ENCODE measurements at places on chromosomes 4 and X.

- no peak for DNase-seq
Observed at GRCh38 chrX:71492231-71493065, 40.5 kb upstream of the OGT start.

- no peak for DNase-seq
Observed at GRCh38 chr4:24237709-24238108, 346.6 kb downstream of the DHX15 start.

DNA sequence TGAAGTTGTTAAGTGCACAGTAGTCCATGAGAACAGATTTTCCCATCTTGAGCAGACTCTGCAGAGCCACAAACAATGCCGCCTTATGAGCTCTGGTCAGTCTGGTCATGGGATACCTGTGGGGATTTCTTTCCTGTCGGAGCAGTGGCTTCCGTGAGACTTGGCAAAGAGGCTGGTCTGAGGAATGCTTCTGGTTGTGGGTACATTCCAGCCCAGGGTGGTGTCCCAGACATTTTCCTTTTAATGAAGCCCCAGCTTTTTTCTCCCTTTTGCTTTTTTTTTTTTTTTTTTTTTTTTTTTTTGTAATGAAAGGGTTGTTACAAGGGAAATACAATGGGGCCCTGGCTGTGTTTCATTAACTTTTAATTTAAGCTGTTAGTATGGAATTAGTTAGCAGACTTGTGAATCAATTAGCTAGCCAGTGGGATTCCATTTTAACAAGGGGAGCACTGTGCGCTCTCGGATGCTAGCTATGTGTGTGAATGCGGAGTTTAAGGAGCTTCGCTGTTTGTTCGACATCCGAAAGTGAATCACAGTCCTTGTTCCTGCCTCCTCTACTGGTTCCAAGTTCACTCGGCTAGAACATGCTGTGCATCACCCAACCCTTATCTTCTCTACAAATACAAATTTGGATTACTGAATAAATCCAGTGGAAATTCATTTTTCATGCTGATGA, 225.1 kb downstream of the CBR4 start:
- peak; percentile 71 for DNase-seq

DNA sequence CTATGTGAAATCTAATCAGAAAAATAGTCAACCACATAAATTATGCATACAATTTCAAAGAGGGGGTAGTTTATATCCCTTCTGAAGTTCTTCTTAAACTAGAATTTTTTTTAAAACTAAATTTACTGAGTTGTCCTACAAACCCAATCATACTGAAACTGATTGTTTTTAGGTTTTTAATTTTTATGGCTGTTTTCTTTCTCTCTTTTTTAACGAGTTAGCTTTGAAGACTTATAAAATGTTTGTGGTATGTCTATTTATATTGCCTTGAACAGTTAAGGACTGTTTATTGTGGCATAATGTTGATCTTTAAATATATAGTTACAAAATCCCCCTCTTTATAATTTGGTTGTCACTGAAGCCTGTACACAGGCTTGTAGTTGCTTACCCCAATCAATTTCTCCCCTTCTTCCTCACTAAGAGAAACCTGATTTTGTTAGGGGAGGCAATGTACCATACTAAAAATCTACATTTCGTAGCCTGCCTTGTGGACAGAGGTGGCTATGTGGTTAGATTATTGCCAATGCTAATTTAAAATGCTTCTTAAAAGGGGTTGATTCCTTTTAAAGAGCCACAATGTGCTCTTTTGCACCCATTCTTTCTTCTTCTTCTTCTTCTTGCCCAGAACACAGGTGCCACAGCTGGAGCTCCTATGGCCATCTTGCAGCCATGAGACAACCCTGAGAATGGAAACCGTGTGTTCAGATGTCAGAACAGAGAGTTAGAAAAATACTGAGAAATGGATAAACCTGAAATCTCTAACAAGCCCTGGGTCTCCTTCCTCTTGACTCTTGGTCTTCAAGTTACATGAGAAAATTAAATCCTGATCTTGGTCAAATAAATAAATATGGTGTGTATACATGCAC, 102.7 kb upstream of the ZNF827 start:
- DNase-seq, result no peak

GRCh38 chrX:151030845-151031244, 47.7 kb downstream of the HMGB3 start:
- DNase-seq, result no peak

DNA sequence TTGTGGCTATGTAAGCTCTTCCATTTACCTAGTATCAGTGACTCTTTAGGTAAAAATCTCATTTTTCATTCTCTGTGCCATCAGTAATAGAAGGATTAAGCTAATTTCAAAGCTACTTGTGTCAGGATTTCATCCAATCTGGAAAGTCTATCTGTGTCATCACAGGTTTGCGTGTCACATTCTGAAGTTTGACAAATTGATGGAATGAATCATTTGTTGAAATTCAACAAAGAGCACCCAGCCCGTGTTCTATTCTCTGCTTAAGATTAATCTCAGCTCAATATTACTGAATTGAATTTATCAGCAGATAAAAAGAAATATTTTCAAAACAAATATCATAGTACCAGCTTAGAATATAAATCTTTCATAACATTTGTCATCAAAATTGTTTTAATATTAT, 35.8 kb downstream of the LANCL3 start:
- no peak for DNase-seq

- DNase-seq, result peak; percentile 27
Observed at GRCh38 chr4:89549907-89550306, 242.3 kb upstream of the GPRIN3 start.

DNA sequence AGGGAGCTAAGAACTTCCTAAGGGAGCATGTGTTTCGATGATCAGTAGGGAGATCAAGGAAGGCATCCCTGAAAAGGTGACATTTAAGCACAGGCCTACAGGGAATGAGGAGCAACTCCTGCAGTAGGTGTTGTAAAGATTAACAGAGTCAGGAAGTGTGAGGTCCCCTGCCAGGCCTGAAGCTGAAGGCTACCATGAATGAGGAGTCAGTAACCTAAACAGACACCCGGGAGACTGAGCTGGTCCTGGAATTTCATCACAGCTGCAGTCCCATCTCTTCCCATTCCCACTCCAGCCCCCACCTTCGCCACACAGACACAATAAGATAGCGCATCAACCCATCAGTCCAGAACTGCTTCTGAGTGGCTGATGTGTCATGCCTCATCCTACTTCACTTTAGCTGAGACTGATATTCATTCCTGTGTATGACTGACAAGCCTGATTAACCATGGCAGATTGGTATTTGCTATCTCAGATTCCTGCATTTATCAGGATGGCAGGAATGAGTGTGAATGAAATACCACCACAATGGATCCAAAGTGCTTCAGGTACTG, 27.0 kb upstream of the EFNB1 start:
- no peak for DNase-seq

- peak; percentile 27 for DNase-seq
Observed at GRCh38 chr4:17664755-17665154, 50.3 kb downstream of the MED28 start.

DNA sequence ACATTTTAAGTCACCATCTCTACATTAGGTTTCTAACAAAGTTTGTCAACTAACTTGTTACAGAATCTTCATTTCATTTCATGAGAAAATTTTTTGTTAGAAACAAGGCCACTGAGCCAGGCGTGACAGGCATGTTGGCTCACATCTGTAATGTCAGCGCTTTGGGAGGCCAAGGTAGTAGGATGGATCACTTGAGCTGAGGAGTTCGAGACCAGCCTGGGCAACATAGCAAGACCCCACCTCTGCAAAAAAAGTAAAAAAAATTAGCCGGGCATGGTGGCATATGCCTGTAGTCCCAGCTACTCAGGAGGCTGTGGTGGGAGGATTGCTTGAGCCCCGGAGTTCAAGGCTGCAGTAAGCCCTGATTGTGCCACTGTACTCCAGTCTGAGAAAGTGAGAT, 32.3 kb downstream of the FAT1 start:
- no peak for DNase-seq

DNA sequence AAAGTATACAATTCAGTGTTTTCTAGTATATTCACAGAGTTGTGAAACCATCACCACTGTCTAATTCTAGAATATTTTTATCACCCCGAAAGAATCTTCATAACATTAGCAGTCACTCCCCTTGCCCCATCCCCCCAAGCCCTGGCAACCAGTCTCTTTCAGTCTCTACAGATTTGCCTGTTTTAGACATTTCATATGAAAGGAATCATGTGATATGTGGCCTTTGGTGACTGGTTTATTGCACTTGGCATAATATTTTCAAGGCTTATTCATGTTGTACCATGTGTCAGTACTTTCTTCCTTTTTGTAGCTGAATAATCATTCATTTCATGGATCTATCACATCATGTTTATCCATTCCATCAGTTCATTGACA, 371.7 kb downstream of the AFF2 start:
- no peak for DNase-seq

DNA sequence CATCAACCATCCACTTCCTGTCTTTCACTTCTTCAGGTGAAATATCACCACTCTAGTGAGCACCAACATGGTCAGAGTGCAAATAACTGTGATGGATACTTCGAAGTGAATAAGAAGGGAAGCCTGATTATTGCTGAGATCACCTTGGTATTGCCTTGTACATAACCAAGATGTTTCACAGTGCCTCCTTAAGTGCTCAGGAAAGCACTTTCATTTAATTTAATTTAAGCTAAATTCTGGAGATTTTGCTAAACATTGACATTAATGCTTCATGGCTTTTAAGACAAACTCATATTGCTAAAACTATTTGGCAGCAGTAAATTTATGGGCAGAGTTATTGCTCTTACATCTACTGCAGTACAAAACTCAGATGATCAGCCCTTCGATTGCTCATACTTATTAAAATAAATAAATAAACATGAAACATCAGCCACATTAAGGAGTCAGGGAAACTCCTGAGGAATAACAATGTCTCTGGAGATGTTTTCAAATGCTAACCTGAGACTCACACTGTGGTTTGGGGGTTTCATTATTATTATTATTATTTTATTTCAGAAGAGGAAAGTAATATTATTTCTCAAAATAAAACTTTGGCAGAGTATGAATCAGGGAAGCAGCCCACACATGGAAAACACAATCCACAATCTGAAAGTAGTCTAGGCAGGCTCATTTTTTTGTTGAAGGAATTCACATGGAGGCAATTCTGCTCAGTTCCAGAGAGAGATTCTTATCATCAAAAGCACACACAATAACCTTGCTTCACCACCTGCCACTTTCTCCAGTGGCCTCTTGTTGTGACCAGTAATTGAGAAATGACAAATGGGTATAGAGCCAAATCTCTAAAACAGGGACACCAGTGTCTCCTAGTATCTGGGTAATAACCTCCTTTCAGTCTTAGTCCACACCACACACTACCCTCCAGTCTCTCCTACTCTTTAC, 344.2 kb downstream of the MAPK10 start:
- DNase-seq, result no peak

DNA sequence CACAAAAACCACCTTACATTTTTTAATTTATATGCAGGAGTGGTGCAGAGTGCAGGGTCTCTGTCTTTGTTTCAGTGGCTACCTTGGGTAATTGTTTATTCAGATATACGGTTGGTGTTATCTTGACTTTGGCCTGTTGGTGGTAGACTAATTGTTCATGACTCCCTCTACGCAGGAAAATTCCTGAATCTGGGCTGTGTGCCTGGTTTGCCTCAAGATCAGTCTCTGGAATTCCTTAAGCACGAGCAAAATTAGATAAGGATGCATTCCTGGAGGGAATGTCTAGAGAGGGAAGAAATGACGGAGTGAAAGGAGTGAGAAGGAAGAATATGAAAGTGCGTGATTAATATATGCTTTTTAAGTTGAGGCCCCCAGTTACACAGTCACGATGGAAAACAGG, 576.9 kb upstream of the PCDH10 start:
- peak; percentile 65 for DNase-seq

DNA sequence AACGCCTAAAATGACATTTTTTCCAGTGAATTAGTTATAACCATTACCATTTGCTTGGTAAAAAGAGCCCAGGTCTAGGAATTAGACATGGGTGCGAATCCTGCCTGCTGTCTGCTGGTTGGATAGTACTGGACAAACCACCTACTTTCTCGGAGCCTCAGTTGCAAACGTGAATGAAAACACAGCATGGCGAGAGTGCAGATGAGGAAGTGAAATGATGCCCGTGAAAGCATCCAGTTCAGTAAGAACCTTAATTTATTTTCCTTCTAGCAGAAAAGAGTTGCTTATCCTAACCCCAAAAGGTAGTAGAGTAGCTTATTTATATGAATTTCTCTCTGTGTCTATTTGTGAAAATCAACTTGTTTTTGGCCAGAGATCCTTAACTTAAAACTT, 171.4 kb upstream of the GALNT7 start:
- no peak for DNase-seq

- no peak for DNase-seq
Observed at GRCh38 chr4:763922-764321, 58.3 kb downstream of the PCGF3 start.

DNA sequence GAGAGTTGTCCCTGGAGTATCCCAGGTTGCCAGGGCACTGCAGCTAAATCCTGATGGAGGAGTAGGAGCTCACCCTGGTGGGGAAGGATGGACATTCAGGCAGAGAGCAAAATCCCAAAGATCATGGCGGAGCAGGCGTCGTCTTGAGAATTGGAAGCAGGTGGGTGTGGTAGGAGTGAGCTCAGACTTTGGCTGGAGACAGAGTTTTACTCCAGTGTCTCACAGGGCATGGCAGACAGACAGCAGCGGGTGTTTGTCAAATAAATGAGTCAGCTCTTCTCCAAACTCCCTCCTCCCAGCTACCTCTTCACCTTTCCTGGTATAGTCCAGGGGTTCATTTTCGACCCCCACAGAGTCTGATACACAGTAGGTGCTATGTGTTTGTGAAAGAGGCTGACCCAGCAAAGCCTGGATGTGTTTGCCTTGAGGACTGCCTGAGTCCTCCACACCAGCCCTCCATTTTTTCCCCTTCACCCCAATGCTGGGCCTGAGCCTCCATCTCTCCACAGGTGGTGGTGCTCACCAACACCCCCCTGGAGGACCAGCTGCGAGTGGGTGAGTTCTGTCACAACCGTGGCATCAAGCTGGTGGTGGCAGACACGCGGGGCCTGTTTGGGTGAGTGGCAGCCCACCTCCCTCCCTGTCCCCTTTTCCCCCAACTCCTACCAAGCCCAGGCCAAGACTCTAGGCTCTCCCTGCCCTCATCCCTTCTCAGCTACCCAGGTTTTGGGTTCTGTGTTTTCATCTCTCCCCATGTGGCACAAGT, 6.9 kb downstream of the UBA1 start:
- no peak for DNase-seq

- DNase-seq, result peak; percentile 29
Observed at GRCh38 chr4:78951862-78952472, 12.7 kb upstream of the PAQR3 start.

DNA sequence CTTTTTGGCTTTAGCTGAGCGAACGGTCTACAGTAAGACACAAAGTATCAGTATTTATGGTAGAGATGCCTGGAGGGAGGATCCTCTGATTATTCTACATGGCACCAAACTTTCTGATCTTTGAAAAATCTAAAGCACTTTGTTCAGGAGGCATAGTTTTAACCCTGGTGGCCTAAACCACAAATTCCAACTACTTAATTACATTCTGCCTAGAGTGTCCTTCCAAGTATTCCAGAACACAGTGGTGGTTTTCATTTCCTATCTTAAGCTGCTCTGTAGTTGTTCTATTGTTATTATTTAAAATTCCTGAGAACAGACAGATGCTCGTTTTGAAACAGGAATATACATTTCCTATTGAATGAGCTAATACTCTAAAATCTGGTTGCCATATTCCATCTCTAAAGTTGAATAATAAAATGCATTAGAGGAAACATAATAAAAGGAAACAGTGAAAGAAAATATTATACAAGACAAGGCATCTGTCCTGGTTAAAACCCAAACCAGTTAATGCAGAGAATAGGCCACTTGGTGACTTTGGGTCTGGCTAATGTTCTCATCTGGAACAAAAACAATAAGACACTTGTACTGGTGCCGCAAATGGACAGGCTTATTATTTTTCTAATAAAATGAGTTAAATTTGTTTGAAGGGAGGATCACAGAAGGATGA, 657.4 kb downstream of the SPRY1 start:
- peak; percentile 12 for DNase-seq

GRCh38 chr4:123972031-123972430, 575.4 kb downstream of the SPRY1 start:
- DNase-seq, result no peak

Data from H4 (cell line).